ENCODE measurements at places on chromosomes 1 and 21.

- no peak for DNase-seq
Measured at GRCh38 chr1:37807220-37807554, 403 bp upstream of the C1orf122 start.

GRCh38 chr1:161038523-161039153, at the start of gene TSTD1:
TSS of gene TSTD1 (minus strand) at chr1:161038964. CDS start at chr1:161038889, 75 bp downstream.
- peak; percentile 92 for DNase-seq

DNA sequence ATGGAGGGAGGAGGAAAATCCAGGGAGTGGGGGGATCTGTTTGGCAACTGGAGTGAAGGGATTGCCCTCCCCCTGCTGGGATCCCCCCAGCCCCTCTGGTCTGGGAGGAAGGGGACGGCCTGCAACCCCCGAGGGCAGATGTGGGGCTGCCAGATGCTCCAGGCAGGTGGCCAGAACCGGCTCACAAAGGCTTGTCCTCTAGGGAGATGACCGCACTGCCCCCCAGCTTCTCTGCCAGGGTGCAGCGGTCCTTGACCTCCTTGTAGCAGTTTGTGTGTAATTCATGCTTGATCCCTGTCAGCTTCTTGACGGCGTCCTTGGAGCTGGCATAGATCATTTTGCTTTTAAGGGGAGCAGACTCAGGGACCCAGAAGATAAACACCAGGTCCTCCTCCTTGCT, 69.2 kb downstream of the ROR1 start:
- DNase-seq = no peak

DNA sequence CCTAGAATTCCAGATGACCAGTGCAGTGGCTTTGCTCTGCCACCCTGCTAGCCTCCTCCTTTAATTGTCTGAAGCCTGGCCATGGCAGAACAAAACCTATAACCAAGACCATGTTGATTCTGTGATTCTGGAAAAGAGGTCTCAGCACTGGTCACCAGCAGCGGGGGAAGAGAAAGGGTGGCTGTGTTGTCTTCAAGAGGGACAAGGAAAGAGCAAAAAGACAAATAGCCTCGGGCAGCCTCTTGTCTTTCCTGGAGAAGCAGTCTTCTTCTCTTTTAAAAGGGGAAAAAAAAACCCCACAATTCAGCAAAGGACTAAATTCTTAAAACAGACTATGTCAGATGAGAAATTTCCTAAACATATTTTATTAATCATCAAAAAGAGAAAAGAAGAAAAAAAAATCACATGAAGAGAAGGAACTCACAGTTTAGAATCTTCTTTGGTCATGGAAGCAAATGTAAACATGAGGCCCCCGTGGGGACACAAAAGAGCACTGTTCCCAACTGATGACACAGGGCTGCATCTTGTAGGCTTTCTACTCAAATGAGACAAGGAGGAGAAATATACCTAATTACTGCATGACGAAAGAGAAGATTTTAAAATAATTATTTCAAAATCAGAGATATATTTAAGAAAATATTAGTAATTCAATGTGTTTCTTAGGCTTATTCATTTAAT, 36.3 kb upstream of the RAP1GAP start:
- no peak for DNase-seq

DNA sequence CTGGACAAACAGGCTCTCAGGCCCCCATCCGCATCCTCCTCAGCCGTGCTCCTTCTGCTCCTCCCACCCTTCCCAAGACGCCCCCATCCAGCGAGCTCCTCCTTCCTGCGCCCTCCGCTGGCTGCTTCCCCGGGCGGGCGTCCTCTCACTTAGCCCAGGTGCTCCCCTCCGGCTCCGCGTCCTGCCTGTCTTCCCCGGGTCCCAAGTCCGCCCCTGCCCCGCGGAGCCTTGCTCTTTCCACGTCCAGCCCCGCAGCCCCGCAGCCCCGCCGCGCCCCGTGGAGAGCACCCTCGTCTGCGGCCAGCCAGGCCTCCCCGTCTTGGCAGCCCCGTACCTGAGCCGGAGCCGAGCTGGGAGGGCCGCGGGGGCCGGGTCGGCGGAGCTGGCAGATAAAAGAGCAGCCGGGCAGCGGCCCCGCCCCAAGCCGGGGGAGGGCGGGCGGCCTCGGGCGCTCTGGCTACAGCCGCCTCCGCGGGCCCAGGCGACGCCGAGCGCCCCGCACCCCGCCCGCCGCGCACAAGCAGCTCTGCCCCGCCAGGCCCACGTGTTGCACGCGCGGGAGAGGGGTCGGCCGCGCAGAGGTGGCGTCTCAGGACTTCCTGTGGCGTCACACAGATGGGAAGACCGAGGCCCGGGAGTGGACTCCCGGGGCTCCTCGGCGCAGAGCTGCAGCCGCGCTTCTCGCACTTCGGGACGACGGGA, at the start of gene PAQR7:
Gene PAQR7 (minus strand): TSS at position 555 of the 702 bp plus-strand sequence. CDS start 11,869 bp downstream, outside the sequence.
- peak; percentile 78 for DNase-seq

- DNase-seq = peak; percentile 43
Measured at GRCh38 chr1:99970713-99971255, 988 bp downstream of the SLC35A3 start.

GRCh38 chr1:201903135-201903534, 14.4 kb downstream of the SHISA4 start:
- DNase-seq = no peak

- DNase-seq = no peak
Measured at GRCh38 chr1:157352817-157353408, 199.4 kb downstream of the FCRL5 start.

DNA sequence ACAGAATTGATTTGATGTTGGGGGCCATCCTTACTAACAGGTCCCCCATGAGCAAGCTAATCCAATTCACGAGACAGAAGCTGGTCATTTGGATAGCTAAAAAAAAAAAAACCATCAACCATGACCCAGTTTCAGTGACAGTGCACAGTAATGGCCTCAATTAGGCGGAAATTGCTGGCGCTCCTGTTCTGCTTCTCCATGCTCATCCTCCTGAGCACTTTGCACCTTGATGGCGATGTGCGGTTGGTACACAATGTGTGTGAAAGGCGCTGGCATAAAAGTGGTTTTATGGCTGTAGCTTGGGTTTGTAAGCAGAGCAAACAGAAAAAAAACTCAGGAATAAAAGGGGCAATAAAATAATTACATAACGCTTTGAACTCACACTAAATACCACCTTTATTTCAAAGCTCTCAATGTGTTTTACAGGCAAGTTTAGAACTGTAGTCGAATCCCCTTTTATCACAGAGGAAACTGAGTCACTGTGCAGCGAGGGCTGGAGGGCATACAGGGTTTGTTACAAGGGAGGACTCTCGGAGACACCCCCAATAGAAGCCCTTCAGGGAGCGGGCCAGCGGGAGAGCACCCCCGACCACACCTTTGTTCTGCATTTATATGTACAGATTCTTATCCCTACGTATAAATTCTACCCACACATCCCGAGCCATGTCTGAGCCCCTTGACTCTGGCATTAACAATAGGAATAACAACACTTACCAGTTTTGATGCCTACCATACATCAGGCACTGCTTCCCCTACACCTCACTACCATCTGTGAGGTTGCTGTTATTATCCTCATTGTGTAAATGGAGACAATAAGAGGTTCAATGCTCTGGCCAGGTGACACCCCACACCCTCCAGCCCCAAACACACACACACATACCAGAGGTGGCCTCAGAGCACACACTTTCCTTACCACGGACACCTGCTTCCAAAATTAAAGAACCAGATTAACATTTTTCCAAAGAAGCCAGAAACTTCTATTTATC, 213.5 kb upstream of the IRF2BP2 start:
- DNase-seq = peak; percentile 87
